T-helper 9 cell (primary cell): ENCODE measurements at places on chromosomes 11 and 22.
A peak's percentile ranks its signal among the peaks of the same experiment; 100 is the strongest.

- DNase-seq: no peak
These were observed 2.5 kb downstream of the CHST1 start for GRCh38 chr11:45662665-45663485.

- DNase-seq: no peak
These were observed 69.2 kb downstream of the PRSS23 start for GRCh38 chr11:86869531-86869930.

- no peak for DNase-seq
These were observed at the start of gene MPEG1 for GRCh38 chr11:59212744-59213631. MPEG1 (minus strand) TSS chr11:59212927; CDS start chr11:59212865, 62 bp downstream.

DNA sequence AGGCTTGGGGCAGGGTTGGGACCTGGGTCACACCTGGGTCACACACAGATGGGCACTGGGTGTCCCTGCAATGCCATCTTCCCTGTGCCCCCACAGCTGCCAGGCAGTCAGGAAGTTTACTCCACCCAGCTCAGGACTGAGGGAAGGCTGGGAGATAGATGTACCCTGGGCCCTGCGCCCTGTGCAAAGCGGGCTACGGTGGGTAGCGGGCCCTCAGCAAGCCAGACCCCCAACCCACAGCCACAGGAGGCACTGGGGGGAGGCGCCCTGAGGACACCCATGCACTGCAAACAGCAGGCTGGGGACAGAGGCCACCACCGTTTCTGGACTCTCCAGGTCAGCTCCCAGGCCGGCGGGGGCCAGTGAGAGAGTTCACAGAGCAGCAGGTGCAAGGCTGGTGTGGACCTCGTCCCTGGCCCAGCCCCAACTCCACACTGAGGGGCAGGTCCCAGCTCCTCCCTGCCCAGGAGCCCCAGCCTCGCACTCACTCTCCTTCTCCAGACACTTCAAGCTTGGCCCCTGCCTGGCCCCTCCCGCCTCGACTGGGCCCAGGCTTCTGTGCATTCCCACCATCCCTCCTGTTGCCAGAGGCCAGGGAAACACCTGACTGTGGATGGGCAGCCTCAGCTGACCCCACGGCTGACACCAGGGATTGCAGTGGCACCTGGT, 4.9 kb downstream of the DUSP8 start:
- no peak for DNase-seq

GRCh38 chr11:76644591-76644990, 26.0 kb downstream of the LRRC32 start:
- DNase-seq: no peak

DNA sequence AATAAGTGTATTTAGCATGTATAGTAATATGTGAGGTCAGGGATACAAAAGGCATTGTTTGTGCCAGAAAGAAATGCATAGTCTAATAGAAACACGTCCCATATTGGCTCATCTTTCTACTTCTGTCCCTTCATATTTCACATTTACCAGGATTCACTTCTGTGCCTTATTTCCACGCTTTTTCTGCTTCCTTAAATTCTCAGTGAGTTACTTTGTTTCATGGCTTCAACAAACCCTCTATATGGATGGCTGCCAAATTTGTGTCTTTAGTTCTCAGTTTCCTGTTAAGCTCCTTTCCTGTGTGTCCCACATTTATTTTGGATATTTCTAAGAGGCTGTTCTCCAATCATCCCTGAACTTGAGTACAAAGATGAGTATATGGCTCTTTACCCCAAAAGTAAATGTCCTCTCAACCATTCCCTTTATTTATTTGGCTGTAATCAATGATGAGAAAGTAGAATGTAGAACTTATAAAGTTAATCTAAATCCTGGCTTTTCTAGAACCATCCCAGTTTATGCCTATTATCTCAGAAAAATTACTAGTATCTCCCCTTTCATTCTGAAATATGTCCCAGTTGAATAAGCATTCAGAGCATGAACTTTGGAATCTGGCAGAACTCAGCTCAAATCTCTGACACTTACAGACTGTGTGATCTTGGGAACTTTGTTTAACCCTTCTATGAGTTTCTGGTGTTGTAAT, 23.5 kb downstream of the OR8B12 start:
- DNase-seq: no peak

GRCh38 chr11:130359419-130359818, 44.7 kb upstream of the ZBTB44 start:
- no peak for DNase-seq

- no peak for DNase-seq
These were observed 9.8 kb upstream of the TEAD1 start for GRCh38 chr11:12664385-12664784.

GRCh38 chr11:118238929-118239328, 13.2 kb downstream of the MPZL3 start:
- DNase-seq: no peak

GRCh38 chr11:7572001-7572712, 58.4 kb downstream of the PPFIBP2 start:
- no peak for DNase-seq

DNA sequence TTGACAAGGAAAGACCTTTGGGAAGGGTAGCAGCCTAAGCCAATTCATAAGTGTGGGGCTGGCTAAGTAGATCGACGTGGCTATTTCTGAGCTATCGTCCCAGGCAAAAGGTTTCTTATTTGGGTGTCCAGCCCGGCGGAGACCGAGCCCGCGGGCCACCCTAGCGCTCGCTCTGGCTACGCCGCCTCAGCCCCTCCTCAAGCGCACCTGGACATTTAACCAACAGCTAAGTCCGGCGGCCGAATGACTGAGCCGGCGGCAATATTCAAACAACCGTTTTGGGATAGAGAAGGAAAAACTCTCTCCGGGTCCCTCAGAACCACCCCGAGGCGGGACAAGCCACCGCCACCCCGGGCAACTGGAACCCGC, 457 bp downstream of the RNF141 start:
- no peak for DNase-seq

DNA sequence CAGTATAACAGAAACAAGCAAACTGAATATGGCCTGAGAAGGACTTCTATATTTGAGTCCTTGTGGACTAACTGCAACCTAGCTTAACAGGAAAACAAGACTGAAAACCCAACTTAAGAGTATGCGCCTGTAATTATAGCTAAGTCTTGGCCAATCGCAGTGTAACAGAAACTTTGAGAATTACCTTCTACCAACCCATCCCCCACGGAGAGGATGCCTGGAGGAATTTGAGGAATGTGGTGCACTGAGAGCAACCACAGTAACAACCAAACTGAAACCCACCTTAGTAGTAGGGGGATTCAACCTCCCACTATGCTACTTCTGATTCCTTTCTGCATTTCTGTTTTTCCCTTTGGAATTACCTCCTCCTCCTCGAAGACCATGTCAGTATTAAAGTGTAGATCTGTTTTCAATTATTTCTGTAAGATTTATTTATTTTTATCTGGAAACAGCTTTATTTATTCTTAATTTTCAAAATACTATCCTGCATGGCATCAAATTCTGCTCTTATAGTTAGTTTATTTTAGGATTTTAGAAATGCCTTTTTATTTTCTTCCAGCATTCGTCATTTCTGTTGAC, 393.6 kb downstream of the KCNA4 start:
- DNase-seq: no peak

DNA sequence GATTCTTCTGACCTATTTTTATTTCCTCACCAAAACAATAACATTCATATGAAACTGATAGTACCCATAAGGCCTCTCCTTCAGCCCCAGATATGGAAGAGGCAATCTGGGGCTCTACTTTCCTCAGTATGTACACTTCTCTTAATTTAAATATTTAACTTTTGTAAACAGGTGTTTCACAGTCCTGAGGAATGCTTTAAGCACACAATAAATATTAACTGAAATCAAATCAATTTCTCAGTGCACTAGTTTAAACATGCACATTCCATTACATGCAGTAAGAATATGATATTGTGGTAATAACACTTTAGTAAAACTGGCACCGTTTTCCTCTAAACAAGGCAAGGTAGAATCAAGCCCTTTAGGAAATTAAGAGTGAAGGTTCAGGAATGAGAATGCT, 28.9 kb downstream of the APIP start:
- DNase-seq: no peak

DNA sequence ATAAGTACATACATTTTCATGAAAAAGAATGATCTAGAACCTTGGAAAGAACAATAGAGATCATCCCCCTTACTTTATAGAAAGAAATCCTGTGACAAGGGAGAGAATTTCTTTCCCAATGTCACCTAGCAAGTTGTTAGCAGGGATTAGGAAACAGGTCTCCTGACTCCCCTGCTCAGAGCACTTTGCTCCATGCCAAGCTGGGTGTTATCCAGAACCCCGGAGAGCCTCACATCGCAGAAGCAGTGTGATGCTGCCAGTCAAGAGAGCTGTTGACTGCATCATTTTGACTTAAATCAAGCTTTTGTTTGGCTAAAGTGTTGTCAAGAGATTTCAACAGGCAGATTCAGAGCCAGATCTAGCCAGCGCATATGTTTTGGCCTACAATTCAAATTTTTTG, 3.6 kb upstream of the RRAS2 start:
- no peak for DNase-seq

DNA sequence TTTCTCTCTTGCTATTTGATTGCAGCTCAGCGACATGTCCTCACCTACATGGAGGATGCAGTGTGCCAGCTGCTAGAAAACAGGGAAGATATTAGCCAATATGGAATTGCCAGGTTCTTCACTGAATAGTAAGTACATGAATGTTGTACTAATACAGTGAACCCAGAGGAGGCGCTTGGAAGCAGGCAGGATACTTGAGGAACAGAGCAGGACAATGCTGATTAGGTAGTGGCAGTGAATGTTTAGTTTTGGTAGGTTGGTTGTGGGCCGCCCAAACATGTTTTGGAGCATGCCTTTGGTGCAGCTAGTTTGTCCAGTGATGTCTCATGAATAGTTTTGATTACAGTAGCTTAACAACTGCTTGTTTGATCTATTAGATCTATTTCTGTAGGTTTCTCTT, 50.6 kb downstream of the CSTPP1 start:
- DNase-seq: no peak

GRCh38 chr11:117595440-117595839, 201.6 kb downstream of the DSCAML1 start:
- DNase-seq: no peak

GRCh38 chr22:31615491-31615860, 46.5 kb downstream of the PISD start:
- DNase-seq: no peak

- DNase-seq: no peak
These were observed 8.9 kb downstream of the AP2A2 start for GRCh38 chr11:934527-934926.

- DNase-seq: no peak
These were observed 231.4 kb downstream of the BLID start for GRCh38 chr11:121884626-121885025.

DNA sequence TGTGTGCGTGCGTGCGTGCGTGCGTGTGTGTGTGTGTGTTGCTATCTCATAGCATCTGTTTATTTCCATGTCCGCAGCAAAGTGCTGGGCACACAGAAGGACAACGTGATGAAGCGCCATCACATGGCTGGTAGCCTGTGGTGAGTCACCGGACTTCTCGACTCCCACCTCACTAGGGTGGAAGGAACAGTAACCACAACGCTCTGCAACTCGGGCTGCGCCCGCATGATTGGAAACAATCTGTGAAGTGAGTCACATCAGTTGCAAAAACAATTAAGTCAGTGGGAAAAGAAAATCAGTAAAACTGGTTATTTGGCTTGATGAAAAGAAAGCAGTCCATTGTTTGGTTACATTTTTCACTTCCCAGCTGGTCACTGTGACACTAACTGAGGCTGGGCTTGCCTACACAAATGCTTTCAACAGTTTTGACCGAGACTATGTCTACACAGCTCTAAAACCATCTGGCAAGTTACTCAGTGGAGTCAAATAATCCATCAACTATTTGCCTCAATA, 437.3 kb upstream of the CADM1 start:
- no peak for DNase-seq

- no peak for DNase-seq
These were observed 404.6 kb downstream of the OPCML start for GRCh38 chr11:133127741-133128140.

GRCh38 chr22:27783436-27784119, 18.0 kb downstream of the MN1 start:
- no peak for DNase-seq

- no peak for DNase-seq
These were observed 21.6 kb upstream of the PHLDA2 start for GRCh38 chr11:2950825-2951224.

- no peak for DNase-seq
These were observed 14.9 kb upstream of the MS4A4A start for GRCh38 chr11:60265373-60266214.

DNA sequence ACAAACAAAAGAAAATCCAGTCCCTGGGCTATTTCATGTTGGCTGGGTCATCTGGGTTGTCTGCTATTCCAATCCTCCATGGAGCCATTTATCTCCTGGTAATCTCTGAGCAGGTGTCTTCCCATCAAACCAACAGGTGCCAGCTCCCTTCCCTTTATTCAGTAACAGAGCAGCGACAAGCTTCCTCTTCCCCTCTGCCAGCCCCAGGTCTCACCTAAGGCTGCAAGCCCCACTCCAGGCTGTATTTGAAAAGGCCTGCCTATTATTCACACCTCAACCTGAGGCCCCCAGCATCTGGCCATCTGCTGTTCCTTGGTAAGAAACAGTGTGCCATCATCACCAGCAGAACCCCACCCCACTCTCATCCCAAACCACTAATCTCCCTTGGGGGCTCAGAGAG, 436.2 kb downstream of the BUD13 start:
- DNase-seq: no peak

DNA sequence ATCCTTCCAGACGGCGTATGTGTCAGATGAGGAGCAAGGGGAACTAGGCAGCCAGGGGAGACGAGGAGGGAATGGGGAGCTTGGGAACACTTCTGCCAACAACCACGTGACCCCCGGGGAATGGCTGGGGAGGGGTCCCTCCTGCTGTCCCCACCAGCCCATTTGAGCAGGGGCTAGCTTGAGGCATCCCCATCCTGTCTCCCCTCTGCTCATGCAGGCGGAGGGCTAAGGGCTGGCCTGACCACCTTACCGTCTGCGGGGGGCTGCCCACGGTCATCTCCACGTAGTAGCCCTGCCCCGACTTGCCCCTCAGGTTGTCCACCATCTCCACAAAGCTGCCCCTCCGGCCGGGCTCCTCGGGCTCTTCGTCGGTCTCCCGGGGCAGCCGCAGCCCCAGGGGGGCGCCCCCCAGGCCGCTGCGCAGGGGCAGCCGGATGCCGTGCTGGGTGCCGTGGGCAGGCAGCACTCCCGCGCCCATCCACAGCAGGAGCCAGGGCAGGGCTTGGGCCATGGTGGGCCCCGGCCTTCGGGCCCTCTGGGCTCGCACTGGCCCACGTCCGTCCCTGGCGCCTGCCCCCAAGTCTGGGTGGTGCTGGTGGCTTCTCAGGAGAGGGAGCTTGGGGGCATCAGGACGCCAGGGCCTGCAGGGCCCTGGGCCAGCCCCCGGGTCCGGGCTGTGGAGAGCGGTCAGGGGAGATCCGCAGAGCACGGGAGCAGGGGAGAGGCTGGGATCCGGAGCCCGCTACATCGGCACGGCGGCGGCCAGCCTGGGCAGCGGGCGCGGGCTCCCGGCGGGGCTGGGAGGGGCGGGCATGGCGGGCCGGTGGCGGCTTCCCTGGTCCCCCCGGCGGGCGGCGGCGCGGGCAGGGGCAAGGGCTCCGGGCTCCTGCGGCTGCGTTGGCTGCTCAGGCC, 515 bp downstream of the BACE1 start:
- DNase-seq: peak; percentile 21

GRCh38 chr22:38176170-38176741, 5.4 kb downstream of the PLA2G6 start:
- DNase-seq: peak; percentile 6

- no peak for DNase-seq
These were observed 50.7 kb downstream of the SYN3 start for GRCh38 chr22:33007485-33007884.
